ENCODE measurements at places on chromosomes 5 and 9.

DNA sequence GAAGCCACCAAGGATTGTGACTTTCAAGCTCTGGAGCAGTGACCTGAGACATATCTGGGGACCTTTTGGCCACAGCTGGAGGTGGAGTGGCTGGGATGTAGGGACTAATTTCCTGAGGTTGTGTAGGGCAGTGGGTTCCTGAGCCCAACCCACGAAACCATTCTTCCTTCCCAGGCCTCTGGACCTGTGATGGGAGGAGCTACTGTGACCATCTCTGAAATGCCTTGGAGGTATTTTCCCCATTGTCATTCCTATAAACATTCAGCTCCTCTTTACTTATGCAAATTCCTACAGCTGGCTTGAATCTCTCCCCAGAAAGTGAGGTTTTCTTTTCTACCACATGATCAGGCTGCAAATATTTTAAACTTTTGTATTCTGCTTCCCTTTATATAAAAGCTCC is 172.6 kb downstream of the TUSC1 start:
- no peak for DNase-seq

DNA sequence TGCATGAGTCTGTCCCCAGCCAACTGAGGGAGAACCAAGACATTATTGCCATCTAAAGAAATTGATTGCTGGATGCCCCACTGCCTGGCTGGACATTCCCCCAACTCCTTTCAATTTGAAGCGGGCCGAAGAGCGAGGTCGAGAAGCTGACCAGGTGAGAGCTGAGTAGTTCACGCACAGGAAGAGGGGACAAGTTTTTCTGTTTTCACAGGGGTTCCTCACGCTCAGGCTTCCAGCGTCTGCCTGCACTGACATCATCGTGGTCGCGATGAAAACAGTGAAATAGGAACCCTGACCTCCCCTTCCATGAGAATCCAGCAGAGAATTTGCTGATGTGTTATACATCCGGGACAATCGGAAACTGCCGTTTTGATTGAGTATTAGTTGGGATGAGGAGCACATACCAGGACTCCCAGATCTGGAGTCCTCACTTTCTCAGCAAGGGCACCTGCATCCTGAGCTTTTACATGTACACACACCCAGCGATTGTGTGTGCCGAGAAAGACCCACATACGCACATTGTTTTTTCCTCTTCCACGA is 3.1 kb upstream of the DMRT3 start:
- no peak for DNase-seq

- no peak for DNase-seq
These were observed 4.2 kb downstream of the AK1 start for GRCh38 chr9:127873223-127873691.

DNA sequence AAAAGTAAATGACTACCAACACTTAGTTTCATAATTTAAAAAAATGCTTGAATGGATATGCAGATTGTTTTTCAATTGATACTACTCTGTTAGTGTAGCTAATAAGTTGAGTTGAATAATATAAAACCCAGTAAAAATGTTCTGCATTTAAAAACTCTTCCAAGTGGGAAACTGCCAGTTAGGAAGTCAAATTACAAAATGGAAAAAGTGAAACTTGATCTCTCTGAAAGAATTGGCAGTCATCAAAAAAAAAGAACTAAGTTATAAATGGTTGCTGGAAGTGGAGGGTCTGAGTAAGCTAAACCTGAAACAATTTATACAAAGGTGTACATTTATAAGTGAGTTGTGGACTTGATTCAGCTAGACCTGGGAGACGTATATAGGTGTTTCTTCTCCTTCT is 52.4 kb downstream of the VCAN start:
- no peak for DNase-seq

DNA sequence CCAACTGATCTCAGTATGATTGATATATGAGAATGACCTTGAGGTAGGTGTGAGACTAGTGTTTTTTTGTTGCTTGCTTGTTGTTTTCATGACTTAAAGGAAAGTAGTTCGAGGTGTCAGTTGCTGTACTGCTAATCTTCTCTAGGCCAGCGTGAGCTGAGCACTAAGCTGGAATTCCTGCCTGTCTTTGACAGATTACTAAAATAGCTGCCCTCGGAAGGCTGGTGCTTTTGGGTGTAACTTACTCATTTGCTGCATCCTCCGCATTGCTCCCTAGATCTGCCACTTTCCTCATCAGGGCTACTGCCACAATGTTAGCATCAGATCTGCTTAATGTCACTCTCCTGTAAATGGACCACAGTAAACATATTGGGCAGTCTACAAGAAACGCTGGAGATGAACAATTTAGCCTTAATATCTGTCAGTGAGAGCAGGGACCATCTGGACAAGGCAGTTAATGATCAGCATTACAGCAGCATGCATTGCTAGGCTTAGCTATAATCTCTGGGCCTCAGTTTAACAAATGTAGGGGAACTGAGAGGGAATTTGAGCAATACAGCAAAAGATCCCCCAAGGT is 106.6 kb upstream of the CDH6 start:
- DNase-seq = no peak

GRCh38 chr9:107750741-107751566 is 261.4 kb upstream of the KLF4 start:
- DNase-seq = no peak

- DNase-seq = no peak
These were observed 513.1 kb downstream of the IRX1 start for GRCh38 chr5:4108690-4109089.

- no peak for DNase-seq
These were observed 12.3 kb downstream of the P4HA2 start for GRCh38 chr5:132215329-132215728.

GRCh38 chr9:19470981-19471650 is 62.3 kb downstream of the ACER2 start:
- no peak for DNase-seq

- no peak for DNase-seq
These were observed 61.0 kb upstream of the BASP1 start for GRCh38 chr5:17156463-17156862.

DNA sequence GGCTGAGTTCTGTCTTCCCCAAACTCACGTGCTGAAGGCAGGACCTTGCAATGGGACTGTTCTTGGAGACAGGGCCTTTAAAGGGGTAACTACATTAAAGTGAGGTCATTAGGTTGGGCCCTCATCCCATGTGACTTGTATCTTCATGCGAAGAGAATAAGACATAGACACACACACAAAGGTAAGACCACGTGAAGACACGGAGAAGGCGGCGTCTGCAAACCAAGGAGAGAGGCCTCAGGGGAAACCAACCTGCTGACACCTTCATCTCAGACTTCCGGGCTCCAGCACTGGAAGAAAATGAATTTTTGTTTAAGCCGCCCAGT is 50.7 kb upstream of the KCNMB1 start:
- DNase-seq = no peak

DNA sequence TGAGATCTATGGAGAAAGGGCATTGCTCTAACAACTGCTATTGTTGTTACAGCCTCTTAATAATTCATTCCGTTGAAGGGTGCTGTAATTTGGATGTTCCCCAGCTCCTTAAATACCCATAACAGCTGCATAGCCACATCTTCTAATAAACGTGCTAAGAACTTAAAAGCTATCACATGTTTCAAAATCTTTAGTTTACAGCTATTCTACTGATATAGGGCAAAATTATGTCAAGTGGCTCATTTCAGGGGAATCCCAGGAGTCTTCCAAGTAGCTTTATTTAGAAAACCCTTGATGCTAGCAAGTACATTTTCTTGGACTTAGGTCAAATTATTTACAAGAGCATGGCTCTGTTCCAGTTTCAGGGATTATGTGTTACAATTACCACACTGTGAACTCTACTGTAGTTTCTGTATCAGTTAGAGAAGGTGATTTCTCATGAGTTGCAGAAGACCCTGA is 990.4 kb upstream of the ACO1 start:
- peak; percentile 11 for DNase-seq

DNA sequence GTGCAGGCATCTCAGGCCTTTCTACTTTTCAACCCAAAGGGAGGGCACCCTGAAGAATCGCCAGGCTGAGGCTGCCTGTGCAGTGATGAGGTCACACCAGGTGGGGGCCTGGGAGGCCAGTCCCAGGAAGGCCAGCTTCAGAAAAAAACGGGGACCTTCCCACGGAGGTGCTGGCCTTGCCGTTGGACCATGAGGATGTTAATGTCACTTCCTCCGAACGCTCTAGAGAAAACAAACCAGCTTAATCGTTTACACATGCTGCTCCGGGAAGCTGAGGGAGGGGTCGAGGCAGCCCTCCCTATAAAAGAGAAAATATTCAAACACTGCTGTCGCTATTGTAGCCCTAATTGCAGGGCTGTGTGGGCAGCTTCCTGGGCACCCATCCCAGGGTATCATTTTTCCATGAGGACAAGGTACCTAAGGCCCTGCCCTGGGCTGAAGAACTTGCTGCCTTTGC is 27.0 kb downstream of the PTGES start:
- DNase-seq = peak; percentile 16
